ENCODE measurements at places on chromosomes 5 and 9.

- DNase-seq: no peak
Observed at GRCh38 chr5:17713301-17713700, 79.0 kb downstream of the TAF11L14 start.

GRCh38 chr9:7103367-7103766 lies 345.6 kb downstream of the KDM4C start:
- no peak for DNase-seq

DNA sequence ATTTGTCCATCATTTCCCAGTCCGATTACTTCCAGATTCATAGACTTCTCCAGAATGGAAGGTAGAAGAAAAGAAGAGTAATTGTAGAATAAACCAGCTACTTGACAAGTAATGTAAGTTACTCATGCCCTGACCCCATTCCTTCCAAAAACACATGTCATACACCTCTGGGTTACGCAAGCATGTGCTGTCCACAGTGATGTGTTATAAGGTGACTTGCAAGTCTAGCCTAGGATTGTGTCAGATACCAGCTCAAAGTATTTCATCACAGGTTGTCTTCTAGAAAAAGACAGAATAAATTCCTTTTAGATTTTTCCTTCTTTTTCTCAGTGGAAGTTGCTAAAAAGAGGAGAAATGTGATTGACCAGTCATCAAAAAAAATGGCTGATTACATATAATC lies 8.0 kb upstream of the TLR4 start:
- no peak for DNase-seq

- no peak for DNase-seq
Observed at GRCh38 chr9:93869088-93869487, 86.1 kb downstream of the BARX1 start.

GRCh38 chr5:38591523-38591849 lies 35.0 kb upstream of the LIFR start:
- DNase-seq: no peak

- DNase-seq: no peak
Observed at GRCh38 chr9:91089405-91090129, 272.2 kb downstream of the AUH start.

- no peak for DNase-seq
Observed at GRCh38 chr5:61744690-61745619, 412.9 kb downstream of the ZSWIM6 start.

- DNase-seq: no peak
Observed at GRCh38 chr5:53575101-53575500, 14.7 kb downstream of the NDUFS4 start.

DNA sequence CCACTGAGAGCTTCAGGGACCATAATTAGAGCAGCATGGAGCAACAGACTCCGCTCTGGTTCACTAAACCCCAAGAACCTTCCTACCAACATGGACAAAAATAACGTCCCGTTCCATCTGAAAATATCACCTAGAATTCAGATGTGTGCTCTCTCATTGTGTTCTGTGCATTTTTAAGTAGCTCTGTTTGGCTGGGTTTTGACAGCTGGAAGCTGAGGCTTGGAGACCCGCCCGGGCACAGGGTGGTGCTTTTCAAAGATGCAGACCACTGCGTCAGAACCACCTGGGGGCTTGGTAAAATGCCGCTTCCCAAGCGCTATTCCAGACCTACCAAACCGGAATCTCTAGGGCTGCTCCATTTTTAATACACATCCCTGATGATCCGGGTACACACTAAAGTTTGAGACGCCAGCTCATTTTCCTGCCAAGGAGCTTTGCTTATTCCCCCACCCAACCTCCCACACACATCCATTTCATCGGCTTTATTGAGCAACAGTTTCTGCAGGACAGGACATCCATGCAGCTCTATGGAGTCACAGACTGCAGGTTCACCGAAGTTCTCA lies 104.8 kb downstream of the GABBR2 start:
- DNase-seq: no peak

DNA sequence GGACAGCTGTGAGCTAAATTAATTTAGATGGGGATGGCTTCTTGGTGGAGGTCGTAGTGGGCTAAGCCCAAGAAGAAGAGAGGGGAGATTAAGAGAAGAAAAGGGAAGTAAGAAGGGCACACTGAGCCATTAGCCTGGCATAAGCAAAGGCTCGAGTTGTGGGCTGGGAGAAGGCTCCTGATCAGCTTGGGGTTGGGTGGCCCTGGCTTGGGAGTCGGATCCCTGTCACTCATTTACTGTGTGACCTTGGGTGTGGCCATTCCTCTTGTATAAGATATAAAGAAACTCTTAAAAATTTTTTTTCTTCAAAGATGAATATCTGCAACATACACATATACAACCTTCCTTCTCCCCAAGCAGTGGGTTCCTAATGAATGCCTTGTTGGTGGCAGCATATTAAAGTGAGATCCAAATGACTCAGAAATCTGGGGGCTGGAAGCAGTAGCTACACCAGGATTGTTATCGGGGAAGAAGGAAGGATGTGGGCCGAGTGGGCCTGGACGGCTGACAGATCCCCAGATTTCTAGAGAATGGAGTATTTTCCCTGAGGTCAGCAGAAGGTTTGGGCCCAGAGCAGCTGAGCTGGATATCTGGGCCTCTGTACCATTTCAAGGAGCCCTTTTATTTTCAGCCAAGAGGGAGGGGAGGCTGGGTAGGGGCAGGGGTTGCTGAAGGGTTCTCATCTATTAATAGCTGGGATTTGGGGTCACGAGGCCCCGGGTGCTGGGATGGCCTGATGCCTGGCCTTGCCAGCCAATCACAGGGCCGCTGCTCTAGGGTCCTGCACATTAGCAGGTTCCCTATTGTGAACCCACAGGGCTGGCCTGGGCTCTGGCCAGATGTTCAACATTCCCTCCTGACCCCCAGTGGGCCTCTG lies 52.1 kb downstream of the PPARGC1B start:
- DNase-seq: no peak

DNA sequence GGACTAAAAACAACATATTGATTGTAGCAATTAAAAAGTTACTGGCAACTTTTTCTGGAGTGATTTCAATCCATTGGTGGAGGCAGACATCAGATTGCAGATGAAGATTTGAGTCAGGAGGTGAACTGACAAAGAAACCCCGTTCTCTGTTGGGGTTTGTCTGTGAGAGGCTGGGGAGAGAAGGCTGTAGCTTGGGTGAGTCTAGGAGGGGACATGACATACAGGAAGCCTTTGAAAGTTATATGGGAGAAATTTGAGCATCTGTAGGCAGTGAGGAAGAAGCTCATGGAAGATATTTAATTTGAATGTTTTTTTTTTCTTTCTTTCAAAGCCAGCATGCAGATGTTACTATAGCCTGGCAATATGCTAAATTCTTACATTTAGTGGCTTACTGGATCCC lies 26.0 kb downstream of the KDM4C start:
- no peak for DNase-seq

- no peak for DNase-seq
Observed at GRCh38 chr9:97766092-97766491, 69.0 kb upstream of the XPA start.

DNA sequence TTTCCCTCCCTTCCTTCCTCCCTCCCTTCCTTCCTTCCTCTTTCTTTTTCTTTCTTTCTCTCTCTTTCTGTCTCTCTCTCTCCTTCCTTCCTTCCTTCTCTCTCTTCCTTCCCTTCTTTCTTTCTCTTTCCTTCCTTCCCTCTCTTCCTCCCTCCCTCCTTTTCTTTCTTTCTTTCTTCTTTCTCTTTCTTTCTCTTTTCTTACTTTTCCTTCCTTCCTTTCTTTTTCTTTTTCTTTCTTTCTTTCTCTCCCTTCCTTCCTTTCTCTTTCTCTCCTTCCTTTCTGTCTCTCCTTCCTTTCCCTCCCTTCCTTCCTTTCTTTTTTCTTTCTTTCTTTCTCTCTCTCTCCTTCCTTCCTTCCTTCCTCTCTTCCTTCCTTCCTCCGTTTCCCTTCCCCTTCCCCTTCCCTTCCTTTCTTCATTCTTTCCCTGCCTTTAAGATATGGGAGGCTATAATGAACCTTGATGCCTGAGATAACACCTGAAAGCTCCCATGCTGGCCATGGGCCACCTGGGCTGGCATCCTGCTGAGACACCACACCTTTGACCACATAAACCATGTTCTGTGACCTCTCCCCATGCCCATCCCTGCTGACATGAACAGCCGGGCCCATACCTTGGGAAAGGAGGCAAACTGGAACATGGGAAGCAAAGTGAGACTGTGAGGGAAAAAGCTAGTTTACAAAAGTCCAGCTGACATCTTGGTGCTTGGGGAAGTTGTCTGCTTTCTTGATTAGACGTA lies 197.8 kb upstream of the ZNF618 start:
- no peak for DNase-seq

DNA sequence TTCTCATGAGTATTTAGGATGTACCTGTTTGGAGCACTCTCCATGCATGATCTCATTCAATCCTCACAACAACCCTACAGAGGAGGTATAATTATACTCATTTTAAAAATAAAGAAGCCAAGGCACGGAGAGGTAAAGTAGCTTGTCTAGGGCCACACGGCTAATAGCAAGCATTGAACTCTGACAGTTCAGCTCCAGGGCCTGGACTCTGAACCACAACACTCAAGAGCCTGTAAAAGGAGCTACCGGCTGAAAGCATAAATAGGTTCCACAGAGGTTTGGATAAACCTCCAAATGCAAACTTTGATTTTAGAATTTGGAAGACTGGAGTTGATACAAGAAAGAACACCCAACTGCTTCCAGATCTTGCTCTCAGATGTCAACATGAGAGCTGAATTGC lies 41.2 kb downstream of the ARHGEF37 start:
- DNase-seq: no peak

DNA sequence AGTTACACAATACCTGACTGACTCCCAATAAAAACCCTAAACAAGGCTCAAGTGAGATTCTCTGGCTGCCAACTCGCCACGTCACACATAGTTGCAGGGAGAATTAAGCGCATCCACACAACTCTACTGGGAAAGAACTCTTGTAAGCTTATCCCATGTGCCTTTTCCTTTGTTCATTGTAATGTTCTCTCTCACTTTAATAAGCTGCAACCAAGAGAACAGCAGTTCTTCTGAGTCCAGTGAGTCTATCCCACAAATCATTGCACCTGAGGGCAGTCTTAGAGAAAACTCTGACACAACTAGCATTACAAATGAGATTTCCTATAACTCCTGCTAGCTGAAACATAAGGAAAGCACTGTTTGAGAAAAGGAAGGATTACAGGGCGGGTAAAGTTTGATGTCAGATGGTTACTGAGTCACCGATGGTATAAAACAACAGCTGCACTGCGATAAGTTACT lies 27.4 kb downstream of the CENPK start:
- DNase-seq: no peak

DNA sequence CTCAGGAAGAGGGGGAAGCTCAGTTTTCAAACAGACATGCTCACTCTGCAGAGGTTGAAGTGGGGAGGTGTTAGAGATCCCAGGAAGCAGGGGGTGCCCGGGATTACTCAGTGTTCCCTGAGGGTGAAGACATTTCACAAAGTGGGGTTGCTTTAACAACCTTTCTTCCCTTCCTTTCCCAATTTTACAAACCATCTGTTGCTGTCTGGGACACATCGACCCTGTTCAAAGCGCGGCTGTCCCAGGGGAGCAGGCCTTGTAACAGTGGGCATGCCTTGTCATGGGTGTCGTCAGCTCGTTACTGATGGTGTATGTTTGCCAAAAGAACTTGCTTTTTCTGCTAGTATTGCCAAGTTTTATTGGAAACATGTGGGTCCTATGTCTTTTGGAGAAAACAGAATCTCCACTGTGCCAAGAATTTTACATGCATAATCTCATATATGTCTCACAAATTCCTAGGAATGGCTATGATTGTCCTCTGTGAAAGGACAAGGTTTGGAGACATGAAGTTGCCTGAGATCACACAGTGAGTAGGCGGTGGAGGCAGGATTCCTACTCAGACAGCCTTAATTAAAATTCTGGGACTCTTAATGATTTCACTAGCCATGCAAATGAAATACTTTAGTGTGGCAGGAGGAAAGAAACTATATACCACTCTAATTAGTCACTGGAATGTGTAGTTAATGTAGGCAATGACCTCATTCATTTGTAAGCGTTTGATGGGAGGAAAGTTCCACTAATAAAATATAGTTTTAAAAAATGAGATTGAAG lies 198.9 kb downstream of the NXNL2 start:
- no peak for DNase-seq

DNA sequence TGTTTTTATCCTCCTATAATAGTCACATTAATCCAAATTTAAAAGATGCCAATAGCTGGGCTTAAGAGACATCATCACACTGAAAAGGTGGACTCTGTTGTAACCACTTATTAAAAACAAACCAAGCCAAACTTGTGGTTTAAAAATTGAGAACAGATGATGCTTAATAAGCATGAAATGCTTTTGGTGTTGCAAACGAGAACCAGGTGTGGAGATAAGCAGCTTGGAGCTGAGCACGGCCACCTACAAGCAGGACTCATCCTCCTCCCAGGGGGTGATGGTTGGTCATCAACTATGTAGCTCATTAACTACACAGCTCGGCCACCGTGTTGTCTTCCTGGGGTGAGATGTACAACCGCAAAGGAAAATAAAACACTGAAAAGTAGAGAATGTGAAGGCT lies 154.4 kb downstream of the NPR3 start:
- no peak for DNase-seq

- DNase-seq: no peak
Observed at GRCh38 chr5:58015175-58015574, 444.7 kb downstream of the PLK2 start.

GRCh38 chr5:173557123-173557903 lies 59.1 kb downstream of the BOD1 start:
- no peak for DNase-seq

- DNase-seq: no peak
Observed at GRCh38 chr5:154813158-154813557, 37.2 kb downstream of the FAXDC2 start.

GRCh38 chr9:125659954-125660353 lies 47.1 kb downstream of the MAPKAP1 start:
- no peak for DNase-seq

GRCh38 chr5:91174396-91174795 lies 208.7 kb downstream of the ARRDC3 start:
- no peak for DNase-seq

DNA sequence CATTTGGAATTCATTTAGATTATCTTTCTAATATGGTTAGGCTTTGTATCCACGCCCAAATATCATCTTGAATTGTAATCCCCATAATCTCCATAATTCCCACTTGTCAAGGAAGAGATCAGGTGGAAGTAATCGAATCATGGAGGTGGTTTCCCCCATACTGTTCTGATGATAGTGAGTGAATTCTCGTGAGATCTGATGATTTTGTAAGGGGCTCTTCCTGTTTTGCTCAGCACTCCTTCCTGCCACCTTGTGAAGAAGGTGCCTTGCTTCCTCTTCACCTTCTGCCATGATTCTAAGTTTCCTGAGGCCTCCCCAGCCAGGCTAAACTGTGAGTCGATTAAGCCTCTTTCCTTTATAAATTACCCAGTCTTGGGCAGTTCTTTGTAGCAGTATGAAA lies 527.5 kb upstream of the ARRDC3 start:
- DNase-seq: no peak

DNA sequence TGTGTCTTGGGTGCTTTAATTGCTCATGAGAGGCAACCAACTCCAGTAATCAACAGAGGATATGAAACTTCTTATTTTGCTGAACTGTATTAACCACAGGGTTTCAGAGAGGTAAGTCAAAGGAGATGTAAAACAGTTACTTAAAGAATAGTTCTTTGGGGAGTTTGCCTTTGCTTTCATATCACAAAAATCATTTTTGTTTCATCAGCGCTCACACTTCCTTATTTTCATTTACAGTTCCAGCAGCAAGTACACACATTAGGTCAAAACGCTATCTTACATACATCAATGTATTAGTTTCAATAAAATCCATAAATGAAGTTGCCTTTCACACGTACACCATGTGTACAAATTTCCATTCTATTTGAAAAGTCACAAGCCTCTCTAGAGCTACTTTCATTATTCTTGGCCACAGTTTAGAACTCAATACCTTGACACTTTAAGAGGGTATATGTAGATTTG lies 50.1 kb downstream of the ST8SIA4 start:
- no peak for DNase-seq
